Right renal cortex interstitium (tissue), 3 donors: ENCODE measurements at places on chromosomes 6 and 20.

GRCh38 chr6:137871291-137871690 lies 4.2 kb downstream of the TNFAIP3 start:
- DNase-seq, result no peak

GRCh38 chr6:133170602-133171001 lies 70.6 kb upstream of the EYA4 start:
- no peak for DNase-seq

GRCh38 chr6:144170044-144170443 lies 19.7 kb downstream of the STX11 start:
- DNase-seq, result no peak

GRCh38 chr6:46751658-46752057 lies 4.9 kb downstream of the ANKRD66 start:
- no peak for DNase-seq

DNA sequence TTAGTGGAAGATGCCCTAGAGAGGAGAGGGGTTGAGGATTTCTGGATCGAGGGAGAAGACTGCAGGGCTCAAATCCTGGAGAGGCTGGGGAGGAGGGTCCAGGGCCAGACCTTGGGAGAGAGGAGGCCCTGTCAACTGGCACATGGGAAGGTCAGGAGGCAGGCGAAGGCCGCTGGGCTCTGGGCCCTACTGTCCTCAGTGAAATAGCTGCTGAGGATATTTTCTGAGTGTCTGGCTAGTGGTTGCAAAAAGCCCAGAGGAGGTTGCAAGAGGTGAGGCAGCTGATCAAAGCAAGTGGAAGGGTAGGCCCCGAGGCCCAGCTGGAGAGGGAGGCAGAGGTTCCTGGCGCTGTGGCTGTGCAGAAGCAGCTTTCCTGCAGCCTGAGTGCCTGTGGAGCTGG lies 103.4 kb upstream of the MLN start:
- no peak for DNase-seq

DNA sequence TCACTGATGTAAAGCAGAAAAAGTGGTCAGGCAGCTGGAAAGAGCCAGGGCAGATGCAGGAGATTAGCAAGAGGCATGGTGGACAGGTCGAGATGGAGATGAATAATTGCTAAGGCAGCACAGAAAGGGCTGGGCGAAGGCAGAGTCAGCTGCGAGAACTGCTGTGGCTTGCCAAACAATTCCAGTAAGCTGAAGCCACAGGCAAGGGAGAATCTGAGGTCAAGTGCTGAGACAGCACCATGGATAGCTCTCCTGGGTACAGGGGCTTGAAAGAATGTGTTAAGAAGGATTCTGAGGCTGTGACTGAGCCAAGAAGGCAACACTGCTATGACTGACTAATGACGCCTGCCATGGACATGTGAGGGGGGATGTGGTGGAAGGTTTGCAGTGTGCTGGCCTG lies 220.8 kb upstream of the FOXA2 start:
- no peak for DNase-seq

GRCh38 chr20:24979036-24979960 lies 13.3 kb downstream of the APMAP start:
- DNase-seq, result no peak

GRCh38 chr20:1888796-1889463 lies 6.3 kb upstream of the SIRPA start:
- DNase-seq, result no peak

DNA sequence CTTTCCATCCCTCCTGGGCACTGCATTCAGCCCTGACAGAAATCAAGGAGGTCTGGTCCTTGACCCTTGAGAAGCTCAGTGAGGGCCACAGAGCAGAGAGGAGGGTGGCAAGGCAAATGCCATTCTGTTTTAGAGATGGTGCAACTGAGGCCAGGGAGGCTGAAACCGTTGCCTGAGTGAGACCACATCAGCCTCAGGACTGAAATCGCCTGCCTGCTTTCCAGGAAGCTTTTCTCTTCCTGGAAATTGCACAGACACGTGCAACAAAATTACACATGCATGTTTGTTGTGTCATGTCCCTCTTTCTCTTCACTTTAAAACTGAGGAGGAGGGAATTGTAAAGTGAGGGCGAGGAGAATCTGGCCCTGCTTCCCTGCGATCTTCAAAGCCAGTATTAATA lies 113.7 kb upstream of the PDE10A start:
- DNase-seq, result no peak

GRCh38 chr6:94349227-94349626 lies 929.9 kb upstream of the EPHA7 start:
- no peak for DNase-seq

DNA sequence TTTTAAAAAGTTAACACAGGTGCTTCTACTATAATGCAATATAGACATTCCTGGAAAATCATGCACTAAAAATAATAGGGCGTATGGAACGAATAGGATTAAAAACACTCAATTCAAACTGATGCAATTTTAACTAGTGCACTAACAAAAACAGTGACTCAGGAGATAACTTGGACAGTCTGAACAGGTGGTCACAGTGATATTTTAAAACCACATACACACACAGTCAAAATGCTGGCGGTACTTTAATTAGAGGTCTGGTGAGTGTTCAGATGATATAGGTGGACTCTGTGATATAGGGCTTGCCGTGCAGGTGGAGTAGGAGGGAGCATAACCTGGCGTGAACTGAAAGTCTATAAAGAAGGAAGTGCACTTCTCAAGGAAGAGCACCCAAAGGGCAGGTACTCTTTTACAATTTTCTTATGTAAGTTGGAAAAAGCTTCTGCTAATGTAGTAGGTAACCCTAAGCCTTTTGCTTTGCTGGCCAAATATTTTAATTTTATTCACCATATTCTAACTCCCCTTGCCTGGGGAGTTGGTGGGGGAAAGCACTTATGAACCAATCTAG lies 41.9 kb upstream of the PLN start:
- DNase-seq, result no peak

DNA sequence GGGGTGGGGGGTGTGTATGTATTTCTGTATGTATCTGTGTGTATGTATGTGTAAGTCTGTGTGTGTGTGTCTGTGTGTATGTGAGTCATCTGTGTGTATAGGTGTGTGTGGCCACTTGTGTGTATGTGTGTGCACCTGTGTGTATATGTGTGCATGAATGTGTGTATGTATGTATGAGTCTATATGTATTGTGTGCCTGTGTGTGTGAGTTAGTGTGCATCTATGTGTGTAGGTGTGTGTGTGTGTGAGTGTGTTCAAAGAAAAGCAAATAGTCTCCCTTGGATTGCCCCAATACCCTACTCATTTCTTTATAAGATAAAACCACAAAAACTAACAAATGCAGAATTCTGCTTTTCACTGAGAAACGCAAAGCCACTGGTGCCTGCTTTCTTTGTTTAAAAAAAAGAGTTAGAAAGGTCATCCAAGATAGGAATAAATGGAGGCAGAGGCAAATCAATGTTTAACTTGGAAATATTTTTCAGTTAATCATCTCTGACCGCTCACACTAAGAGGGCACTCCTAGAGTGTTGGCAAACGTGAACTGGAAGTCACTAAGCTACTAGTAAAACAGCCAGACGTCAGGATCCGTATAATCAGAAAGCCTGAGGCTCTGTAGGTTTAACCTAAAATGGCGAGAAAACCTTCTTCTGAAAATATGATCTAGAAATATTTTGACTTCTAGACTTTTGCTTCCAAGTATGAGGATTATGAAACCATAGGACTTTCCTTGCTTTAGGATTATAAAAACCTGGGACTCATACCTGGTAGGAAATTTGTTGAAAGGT lies 37.4 kb upstream of the JAG1 start:
- DNase-seq, result no peak

DNA sequence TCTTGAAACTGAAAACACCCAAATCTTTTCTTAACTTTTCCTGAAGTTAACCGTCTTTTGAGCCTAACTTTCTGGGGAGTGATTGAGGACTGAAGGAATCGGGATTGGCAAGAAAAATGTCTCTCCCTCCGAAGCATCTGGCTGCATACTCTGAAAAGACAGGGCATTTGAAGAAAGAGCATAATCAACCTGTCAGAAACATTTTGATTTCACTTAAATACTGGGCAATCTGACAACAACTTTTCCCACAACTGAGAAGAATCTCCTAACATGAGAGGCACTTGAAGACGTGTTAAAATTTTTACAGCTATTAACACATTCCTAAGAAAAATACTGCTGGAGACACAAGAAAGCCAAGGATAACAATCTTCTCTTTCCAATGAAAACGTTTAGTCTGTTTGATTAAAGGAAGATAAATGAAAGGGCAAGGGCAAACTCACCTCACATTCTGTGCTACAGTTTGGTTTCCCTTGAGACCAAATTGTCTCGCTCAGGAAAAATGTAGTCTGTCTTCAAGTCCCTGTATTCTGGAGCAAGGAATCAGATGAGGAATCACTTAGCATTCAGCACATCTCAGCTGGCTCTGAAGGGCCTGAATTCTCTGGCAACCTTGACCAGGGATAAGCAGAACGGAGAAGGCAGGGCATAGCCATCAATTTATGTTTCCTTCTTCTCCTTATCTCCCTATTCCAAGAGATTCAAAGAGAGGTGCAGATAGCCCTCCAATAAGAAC lies 76.1 kb downstream of the TBX18 start:
- no peak for DNase-seq

DNA sequence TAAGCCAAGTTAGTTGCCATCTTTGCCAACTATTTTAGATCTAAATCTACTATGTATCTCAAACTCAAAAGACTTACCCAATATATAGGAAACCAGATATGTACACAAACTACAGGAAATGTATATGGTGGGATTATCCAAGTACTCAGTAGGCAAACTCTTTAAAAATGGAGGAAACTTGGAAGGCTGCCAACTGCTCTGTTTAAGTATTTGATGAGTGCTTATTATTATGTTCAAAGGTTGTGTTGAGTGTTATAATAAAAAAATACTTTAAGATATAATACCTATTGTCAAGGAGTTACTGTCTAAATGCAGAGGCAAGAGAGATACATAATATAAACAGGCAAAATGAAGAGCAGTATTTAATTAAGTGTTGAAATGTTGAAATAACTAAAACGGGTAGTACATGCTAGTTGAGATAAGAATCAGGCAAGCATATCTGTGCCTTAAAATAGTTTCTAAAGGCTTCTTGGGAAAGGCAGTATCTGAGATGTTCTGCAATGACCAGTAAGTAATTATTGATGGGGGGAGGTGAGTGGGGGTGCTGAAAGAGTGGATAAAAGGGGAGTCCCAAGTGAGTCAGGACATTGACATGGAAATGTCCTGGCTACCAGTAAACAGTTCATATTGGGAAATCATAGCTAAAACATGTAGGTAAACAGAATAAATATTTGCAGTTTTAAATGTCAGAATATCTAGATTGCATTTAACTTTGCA lies 6.5 kb upstream of the DST start:
- DNase-seq, result no peak

- no peak for DNase-seq
Measured at GRCh38 chr6:7136859-7137334, 29.1 kb downstream of the RREB1 start.

- no peak for DNase-seq
Measured at GRCh38 chr6:83464381-83465140, 33.7 kb upstream of the ME1 start.

- no peak for DNase-seq
Measured at GRCh38 chr6:158860279-158860865, 41.2 kb upstream of the EZR start.

DNA sequence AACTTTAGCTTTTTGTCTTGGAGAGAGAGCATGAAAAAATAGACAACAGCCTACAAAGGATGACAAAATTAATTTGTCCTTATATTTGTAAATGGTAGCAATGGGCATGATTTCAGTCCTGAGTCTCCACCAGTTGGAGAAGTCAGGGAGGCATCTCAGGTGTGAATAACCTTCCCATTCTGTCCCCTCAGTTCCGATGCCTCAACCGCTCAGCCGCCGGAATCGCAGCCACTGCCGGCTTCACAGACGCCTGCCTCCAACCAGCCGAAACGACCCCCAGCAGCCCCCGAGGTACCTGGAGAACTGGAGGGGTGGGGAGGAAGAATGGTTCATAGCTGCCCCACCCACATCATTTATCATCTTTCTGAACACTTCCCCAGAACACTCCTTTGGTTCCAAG lies 3.6 kb downstream of the PRRC2A start:
- DNase-seq, result no peak

GRCh38 chr6:66965227-66965626 lies 1258.2 kb upstream of the EYS start:
- no peak for DNase-seq

DNA sequence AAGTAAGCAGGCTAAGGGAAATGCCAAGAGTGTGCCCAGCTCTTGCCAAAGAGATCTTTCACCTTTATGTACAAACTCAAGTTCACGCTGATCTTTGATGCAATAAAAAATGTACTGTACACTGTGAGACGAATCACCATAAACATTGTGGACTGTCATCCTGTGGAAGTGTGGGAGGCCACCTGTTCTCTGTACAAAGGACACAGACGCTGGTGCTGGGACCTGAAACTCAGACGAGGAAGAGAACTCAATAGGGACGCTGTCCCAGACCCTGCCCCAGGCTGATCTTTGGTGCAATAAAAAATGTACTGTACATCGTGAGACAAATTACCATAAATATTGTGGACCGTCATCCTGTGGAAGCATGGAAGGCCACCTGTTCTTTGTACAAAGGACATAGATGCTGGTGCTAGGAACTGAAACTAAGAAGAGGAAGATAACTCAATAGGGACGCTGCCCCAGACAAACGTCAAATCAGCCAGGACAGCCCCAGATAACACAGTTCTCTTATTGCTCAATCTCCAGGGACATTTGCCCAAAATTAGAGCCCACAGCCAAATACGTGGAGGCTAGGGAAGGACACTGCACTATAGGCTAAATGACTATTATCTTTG lies 312.7 kb upstream of the SGK1 start:
- no peak for DNase-seq

DNA sequence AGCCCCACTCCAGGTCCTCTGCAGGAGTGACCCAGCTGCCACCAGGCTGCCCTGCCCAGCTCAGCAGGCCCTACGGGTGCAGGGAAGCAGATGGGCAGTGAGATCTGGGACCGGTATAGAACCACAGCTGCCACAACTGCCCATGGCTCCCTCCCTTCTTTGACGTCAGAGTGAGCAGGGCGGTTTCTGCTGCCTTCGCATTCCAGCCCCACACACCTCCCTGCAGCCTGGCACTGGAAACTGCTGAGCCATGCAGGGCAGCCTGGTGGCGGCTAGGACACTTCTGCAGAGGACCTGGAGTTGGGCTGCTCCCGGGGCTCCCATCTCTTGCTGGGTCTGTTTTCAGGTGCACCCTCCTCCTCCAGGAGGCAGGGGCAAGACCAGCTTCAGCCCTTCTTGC lies 101.6 kb upstream of the CD93 start:
- DNase-seq, result no peak
